ENCODE measurements at places on chromosomes 13 and 19. TPM values are rescaled to one million over a fixed set of nuclear protein-coding genes. Genes with fewer than 3 reads are reported as not detected.

The PSG6 gene
- total RNA-seq: not detected

DNA sequence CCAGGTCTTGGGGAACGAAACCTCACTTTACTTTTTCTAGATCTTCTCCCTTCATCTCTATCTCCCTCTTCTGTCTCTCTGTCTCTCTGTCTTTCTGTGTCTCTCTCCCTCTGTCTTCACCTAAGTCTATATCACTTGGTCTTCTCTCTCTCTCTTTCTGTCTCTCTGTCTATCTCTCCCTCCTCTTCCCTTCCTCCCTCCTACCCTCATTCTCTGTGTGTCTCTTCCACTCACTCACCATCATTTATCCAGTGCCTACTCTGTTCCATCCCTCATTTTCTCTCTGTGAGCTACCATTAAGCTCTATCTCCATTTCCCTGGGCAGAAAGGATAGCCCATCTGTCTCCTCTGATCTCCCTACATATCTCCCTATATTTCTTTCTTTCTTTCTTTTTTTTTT lies 32.2 kb upstream of the FBL start:
- peak; percentile 28 for DNase-seq

DNA sequence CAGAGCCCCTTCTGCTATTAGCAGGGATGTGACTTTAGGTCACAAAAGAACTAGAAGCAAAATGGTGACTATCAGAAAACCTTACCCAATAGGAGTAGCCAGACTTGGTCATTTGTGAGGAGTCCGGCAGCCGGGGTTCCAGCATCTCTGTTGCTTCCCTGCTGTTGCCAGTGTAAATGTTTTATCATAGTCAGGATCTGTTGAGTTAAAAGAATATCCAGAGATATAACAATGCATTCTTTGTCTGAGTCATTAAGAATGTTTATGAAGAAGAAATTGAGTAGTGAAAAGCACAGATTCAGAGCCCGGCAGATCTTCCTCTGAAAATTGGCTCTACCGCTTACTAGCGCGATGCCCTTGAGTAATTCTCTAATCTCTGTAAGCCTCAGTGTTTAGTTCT lies 84.2 kb downstream of the COL4A2 start:
- DNase-seq: no peak

DNA sequence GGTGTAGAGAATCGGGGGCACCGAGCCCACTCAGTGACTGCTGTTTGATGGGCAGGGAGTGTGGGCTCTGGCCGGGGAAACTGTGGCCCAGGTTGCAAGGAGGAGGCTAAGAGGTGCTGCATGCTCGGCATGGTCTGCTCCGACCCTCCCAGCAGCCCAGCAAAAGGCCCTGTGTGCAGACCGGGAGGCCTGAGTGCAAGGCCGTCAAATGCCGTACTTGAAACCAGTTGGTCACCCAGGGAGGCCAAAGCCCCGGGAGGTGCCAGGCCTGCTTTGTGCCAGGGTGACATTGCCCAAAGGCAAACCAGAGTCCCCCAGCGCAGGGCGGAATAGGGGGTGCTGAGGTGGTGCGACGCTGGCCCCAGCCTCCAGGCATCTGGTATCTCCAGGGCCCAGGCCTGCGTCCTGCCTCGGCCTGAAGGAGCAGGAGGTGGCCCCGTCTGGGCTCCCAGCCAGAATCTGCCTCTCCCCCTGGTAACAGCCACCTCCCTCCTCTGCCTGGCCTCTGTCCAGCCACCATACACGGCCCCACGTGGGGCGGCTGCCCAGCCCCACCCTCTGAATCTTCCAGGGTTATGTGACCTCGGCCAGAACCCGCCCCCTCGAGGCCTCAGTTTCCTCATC lies 4.0 kb downstream of the PIK3R2 start:
- peak; percentile 76 for DNase-seq

DNA sequence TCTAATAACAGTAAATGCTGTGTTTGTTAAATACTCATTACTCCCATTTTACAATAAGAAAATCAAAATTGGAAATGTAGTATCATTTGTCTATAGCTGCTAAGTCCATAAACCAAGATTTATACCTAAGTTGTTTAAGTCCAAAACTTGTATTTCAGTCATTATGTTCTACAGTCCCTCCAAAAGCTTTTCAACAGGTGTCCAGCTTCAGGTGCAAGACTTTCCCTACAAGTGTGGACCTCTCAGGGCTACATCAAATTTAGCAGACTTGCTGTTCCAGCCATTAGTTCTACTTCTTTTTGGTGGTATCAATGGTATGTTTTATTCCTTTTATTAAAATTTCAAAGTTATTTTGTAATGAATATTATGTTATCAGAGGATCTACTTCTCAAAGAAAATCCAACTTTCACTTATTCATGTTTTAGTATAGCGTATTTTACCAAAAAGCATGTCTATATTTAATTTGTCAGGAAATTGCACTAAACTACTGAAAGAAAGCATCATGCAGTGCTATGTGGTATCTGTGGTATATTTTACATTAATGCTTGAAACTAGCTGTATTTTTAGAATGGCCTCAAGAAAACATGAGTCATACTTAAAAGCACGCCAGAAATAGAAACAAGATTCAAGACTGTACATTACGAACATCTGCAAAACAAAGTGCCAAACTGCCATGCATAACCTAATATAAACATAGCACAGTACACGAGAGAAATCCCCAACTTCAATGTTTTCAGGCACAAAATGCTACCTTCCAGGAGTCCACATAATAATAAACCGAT lies 44.5 kb downstream of the VWA8 start:
- DNase-seq: no peak

- no peak for DNase-seq
These were observed 47.9 kb downstream of the CEBPG start for GRCh38 chr19:33421368-33421767.

The HMG20B gene
- total RNA-seq: 124 TPM

Data from H7 (cell line).